ENCODE measurements at places on chromosomes 3 and 15.
A peak's percentile ranks its signal among the peaks of the same experiment; 100 is the strongest.

DNA sequence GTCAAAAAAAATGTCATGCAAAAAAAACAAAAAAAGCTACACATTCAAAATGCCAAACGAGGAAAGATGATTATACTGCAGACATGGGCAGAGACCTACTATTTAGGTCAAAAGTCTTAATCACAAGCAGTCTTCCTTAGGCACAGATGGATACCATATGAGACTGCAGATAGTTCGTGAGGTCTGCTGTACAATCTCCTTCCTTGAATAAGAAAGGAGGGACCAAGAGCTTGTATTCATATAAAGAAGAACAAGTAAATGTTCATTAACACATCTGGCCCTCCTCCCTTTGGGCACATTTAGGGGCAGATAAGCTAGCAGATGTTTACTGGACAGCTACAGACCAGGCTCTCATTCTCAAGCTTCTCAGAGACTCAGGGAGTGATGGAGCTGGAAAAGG lies 45.3 kb downstream of the ANXA2 start:
- DNase-seq, result no peak

DNA sequence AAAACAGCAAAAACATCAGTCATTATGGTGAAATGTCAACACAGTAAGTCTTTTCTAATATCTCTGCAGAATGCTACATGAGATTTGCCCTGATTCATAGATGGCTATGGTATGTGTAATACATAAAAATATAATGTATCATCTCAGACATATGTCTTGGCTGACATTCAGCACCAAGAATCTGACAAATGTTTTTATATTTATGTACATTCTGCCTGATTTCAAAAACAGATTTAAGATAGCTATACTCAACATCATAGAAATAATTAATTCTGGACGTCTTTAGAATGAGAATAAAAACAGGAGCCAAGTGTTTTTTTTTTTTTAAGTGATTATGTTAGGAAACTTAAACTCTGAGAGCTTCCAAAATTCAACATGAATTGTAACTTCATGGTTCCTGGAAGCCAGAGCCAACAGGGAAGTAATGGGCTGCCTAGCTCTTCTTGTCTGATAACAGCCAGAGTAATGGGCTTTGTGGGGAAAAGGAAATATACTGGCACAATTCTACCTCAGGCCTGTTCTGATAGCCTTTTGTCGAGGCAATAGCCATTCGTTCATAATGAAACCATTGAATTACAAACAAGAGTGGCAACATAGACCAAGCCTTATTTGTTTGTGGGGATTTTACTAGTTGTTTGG lies 184.4 kb downstream of the VGLL4 start:
- DNase-seq, result peak; percentile 65

GRCh38 chr3:176714034-176714433 lies 483.2 kb downstream of the TBL1XR1 start:
- DNase-seq, result no peak

DNA sequence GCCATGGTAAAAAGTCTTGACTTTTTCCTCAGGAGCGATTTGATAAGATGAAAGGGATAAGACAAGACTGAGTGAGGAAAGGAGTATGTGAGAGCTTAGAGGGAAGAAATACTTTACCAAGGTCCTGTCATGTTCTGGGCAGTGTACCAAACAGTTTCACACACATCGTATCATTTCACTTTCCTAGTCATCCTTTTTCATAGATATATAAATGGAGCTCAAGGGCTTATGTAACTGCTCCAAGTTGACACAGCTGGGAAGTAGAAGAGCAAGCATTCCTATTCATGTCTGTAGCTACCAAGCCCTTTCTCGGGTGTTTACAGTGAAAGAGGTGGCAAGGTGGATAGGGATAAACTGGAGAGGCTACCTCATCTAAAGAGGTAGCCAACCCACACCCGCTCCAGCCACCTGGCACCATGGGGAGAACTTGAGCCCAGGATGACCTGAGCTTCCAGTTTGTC lies 57.4 kb downstream of the MRPS25 start:
- no peak for DNase-seq

DNA sequence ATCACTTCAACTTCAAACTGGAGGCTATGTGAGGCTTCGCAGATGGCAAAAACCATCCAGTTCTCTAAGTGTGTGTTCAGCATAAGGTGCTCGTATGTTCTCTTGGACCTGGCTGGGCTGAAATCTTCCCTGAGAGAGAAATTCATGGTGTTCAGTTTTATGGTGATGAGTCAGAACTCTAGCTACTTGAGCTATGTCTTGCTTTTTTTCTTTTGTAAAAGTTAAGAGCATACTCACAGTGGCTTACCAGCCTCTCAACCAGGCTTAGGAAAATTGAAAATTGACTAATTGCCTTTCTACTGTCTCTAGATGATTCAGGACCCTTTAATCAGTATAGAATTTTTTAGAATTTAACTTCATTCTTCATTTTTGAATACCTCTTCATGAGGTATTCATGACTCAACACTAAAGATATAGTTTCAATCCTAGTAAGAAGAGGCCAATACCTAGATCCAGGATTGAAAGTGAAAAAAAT lies 617.5 kb downstream of the TBL1XR1 start:
- DNase-seq, result no peak

DNA sequence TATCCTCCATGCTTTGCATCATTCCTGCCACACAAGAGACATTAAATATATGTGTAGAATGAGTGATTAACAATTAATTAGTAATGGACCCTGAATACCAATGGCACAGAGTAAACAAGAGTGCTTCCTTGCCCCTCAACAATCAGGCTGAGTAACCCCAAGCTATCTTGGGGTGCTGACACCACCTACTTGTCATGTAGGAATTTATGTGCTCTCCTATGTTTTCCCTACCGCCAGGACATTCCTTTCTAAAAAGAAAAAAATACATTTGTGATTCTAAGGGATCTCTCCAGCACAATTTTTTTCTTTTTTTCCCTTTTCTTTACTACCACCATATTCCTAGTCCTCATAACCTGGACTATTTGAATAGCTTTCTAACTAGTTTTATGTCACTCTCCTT lies 449.1 kb downstream of the MFSD1 start:
- DNase-seq, result no peak

DNA sequence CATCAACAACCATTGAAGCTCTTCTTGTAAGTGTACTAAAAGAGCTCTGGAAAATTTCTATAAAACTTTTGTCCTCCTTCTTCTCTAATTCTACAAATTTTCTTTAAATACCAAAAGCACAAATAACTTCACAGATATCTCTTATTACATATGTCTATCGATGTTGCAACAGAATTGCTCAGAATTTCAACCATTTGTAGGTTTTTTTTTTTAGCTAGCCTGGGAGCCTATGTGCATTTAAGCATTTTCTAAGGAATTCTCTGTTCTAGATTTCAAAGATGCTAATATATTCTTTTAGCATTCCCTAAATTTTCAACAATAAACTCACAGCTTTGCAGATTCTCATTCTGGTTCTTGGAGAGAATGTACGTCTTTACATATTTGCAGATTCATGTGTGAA lies 774.3 kb upstream of the NR2F2 start:
- DNase-seq, result no peak

DNA sequence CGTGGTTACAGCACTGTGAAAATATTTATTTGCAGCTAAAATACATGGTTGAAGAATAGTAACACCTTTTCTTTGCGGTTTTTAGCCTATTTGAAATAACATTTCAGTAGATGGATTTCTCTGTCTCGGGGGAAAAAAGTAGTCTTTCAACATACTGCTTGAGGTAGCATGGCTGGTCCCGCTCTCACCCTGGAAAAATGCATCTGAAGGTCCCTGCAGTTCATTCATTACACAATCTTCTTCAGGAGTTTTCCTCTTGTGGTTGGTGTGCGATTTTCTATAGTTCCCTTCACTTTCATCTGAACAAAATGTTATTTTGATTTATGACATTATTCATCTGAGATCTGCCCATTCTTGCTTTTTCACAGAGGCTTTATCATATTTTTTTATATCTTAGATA lies 75.9 kb downstream of the STRIT1 start:
- DNase-seq, result no peak

- no peak for DNase-seq
Measured at GRCh38 chr3:156030723-156031122, 89.7 kb upstream of the KCNAB1 start.

DNA sequence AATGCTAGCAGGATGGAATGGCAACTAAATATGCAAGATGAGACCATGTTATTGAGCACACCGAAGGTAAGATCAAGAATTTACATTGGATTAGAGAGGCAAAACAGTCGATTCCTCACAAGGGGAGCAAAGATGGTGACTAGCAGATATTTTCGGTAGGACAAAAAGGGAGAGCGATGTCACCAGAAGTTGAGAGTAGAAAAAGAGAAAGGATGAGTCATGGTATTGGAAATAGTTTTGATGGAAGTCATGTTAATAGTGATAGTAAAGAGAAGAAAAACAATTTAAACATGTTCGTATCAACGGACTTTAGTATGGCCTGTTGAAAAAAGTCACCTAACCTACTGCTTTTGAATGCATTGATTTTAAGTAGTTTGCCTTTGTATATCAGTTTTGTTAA lies 55.0 kb downstream of the UBE2E2 start:
- no peak for DNase-seq

GRCh38 chr3:67094774-67095173 lies 96.7 kb downstream of the KBTBD8 start:
- DNase-seq, result no peak

GRCh38 chr3:46187876-46188275 lies 20.2 kb downstream of the CCR1 start:
- DNase-seq, result no peak

- no peak for DNase-seq
Measured at GRCh38 chr15:72156928-72157327, 38.7 kb downstream of the SENP8 start.

DNA sequence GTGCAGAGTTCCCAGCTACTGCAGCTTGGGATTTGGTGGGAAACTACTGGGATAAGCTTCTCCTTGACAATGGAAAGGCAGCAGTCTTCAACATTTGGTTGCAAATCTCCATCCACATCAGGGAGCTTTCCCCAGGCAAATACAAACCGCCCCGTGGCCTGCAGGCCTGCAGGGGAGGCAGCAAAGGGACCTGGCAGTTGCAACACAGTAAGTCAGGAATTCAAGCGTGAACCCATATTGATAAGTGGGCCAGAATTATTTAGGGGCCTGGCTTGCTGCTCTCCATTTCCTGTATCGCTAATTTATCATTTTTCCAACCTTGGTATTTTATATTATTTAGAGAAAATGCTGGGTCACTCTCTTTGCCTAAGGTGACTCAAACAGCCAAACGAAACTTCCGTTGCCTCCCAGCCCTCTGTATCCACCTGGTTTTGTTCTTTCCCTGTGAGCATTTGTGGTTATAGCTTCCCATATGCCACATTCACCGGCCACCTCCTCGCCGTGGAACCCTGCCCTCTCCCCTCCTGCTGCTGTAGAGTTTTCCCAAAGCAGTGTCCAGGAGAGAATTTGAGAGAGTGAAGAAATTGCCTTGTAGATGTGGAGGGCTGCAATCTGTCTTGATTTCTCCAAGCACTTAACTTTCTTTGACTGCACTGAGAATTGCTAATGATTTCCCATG lies 34.8 kb downstream of the B3GALNT1 start:
- DNase-seq, result no peak

GRCh38 chr3:8649757-8650156 lies 5.2 kb upstream of the SSUH2 start:
- no peak for DNase-seq

GRCh38 chr15:59259137-59259943 lies 52.7 kb downstream of the LDHAL6B start:
- DNase-seq, result no peak

DNA sequence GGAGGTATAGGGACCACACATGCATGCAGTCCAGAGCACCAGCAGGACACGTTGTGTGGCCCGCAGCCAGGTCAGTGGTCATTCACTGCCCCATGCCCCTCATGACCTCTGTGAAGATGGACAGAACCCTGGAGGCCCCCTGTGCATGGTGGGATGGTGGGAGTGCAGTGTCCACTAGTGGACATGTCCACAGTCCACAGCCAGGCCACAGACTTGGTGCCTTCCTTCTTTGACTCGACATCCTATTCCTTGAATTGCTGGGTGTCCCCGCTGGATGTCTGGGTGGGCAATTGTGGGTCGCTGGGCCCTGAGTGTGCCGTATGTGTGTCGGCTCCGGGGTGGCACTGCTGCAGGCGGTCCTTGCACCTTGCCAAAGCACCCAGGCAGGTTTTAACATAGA lies 35.7 kb downstream of the KLF15 start:
- no peak for DNase-seq

- DNase-seq, result no peak
Measured at GRCh38 chr3:126969586-126969985, 13.3 kb upstream of the PLXNA1 start.

DNA sequence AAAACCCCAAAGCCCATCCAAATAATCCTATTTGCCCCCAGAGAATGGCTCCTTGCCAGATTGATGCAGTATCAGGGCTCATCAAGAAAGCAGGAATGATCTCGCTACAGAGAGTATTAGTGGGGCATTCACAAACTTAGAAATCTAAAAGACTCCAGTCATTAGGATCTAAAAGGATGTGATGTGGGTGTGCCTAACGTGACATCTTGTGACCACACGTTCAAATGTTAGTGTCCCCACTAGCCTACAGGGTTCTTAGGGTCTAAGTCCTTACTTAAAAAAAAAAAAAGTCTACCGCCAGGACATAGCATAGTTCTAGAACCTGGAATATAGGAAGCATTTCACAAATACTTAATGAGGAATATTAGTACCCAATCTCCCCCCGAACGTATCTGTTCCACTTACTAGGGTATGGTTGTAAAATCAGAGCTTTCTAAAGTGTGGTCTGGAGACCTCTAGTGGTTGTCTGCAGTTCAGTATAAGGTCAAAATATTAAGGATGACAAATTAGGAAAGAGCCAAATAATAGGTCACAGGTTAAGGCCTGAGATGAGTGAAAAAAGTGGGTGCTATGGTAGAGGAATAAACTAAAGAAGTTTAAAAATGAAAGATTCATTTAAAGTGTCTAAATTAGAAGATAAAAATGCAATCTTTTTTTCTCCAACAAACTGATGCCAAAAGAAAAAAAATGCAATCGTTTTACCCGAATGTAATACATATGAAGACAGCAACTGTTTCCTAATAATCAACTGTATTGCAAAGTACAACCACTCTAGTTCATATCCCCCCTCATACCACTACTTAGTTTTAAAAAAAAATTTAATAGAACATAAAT lies 4.2 kb upstream of the CHRM5 start:
- peak; percentile 70 for DNase-seq

- no peak for DNase-seq
Measured at GRCh38 chr3:134795746-134796280, 753 bp downstream of the EPHB1 start.

DNA sequence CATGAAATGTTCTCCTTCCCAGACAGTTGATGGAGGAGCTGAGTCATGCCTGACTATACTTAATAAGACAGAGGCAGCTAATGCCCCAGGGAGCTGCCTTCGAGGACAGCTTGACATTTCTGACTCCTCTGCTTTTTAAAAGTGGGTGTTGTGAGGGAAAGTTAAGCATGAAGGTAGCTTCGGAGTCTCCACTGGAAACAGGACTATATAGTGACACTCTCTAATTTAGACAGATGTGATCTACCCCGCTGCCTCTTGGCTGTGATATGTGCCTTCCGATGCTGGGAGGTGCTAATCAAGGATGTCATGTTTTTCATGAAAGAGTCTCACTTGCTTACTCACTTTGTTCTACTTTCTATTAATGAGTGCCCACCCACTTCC lies 72.7 kb downstream of the IL1RAP start:
- peak; percentile 45 for DNase-seq

- peak; percentile 31 for DNase-seq
Measured at GRCh38 chr3:132293251-132293650, 24.0 kb upstream of the ACP3 start.
